ENCODE measurements at places on chromosomes 11 and 22. TPM values are rescaled to one million over a fixed set of nuclear protein-coding genes. Genes with fewer than 3 reads are reported as not detected.
A peak's percentile ranks its signal among the peaks of the same experiment; 100 is the strongest.

NELL1 gene
- 0.48 TPM for polyA plus RNA-seq

MAJIN gene
- not detected for polyA plus RNA-seq

SLC7A4 gene
- polyA plus RNA-seq: 0.38 TPM

LGALS12 gene
- 0.28 TPM for polyA plus RNA-seq

APOL5 gene
- not detected for polyA plus RNA-seq

ACAT1 gene
- polyA plus RNA-seq: 62.8 TPM

SHANK2 gene
- polyA plus RNA-seq: 28.1 TPM

KBTBD3 gene
- polyA plus RNA-seq: 6.7 TPM

CADM1 gene
- polyA plus RNA-seq: 158 TPM

TRIM66 gene
- polyA plus RNA-seq: 13.9 TPM

- DNase-seq: no peak
Measured at GRCh38 chr11:88398791-88399570, 61.4 kb upstream of the CTSC start.

GRCh38 chr11:46920755-46921154 lies 2.4 kb upstream of the LRP4 start:
- DNase-seq: no peak

DNA sequence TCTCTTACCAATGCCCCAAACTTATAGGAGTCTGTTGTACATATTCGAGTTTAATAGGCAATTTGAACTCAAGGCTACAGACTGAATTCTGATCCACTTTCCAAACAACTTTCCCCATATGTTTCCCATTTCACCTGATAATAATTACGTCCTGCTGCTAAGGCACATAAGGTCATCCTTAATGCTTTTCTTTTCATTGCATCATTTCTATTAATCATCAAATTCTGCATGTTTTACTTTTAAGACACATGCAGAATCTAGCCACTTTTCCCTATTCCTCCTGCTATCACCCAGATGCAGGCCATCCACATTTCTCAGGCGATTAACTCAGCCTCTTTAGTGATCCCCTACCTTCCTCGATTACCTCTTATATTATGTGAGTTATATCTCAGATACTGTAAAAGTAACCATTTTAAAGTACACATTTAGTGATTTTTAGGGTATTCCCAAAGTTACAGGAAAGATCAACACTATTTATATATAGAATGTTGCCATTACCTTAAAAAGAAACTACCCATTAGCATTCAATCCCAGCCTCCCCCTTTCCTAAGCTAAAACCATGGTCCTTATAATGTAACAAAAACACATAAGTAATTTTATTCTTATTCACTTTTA lies 14.9 kb downstream of the XKR3 start:
- DNase-seq: no peak

GRCh38 chr11:8205566-8205965 lies 36.7 kb upstream of the RIC3 start:
- no peak for DNase-seq

- no peak for DNase-seq
Measured at GRCh38 chr11:44964526-44965209, 14.0 kb upstream of the TP53I11 start.

GRCh38 chr22:45562102-45562501 lies 59.4 kb downstream of the FBLN1 start:
- no peak for DNase-seq

GRCh38 chr11:107183953-107184352 lies 165.7 kb upstream of the GUCY1A2 start:
- DNase-seq: no peak

GRCh38 chr11:112863305-112863704 lies 97.9 kb upstream of the NCAM1 start:
- DNase-seq: no peak

DNA sequence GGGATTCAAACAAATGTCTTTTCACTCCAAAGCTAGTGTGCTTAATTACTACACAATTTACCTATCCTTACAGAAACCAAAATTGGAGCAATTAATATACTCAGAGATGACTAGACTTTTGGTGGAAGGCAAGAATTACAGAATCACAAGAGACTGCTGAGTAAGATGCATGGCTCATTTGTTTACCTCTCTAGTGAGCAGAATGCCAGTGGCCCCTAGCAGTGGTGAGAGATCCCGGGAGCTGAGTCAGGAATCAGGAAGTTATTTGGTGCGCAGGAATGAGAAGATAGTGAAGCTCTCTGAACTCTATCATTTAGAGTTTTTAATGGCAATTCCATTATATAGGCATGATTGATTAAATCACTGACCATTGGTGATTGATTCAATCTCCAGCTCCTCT lies 188.9 kb upstream of the SESN3 start:
- DNase-seq: no peak

DNA sequence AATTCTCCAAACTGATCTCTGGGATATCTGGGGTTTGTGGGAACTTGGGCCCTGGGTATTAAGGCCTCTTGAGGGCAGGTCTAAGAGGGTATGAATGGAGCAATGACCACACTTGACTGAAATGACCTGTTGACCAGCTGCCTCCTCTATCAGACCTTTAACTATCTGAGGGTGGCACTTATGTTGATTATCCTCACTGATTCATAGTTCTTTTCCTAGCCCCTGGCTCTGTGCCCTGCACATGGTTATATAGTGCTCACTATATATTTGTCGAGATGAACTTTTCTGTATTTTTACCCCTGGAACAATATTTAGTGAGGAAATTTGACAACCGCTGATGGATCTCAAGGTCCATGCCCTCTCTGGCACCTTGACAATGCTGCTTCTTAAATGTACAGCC lies 305.5 kb upstream of the PLET1 start:
- no peak for DNase-seq

DNA sequence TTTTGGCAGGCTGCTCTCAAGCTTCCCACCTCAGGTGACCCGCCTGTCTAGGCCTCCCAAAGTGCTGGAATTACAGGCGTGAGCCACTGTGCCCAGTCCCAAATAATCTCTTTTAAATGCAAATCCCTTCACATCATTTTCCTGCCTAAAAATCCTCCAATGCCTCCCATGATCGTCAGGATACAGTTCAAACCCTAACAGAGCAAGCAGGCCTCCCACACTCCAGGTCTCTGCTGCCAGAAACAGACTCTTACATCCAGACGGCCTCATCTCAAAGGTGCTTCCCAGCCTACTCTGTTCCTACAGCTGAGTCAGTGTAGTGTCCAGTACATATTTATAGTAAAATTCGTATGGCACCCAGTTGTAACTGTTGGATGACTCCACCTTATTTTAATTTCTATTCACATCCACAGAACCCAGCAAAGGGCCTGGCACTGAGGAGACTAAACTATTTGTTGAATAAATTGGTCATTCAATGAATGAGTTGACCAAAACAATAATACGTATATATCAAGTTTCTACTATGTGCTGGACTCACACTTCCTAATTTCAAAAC lies 8.2 kb downstream of the SIRT3 start:
- no peak for DNase-seq

- DNase-seq: no peak
Measured at GRCh38 chr11:115576606-115577380, 72.6 kb upstream of the CADM1 start.

DNA sequence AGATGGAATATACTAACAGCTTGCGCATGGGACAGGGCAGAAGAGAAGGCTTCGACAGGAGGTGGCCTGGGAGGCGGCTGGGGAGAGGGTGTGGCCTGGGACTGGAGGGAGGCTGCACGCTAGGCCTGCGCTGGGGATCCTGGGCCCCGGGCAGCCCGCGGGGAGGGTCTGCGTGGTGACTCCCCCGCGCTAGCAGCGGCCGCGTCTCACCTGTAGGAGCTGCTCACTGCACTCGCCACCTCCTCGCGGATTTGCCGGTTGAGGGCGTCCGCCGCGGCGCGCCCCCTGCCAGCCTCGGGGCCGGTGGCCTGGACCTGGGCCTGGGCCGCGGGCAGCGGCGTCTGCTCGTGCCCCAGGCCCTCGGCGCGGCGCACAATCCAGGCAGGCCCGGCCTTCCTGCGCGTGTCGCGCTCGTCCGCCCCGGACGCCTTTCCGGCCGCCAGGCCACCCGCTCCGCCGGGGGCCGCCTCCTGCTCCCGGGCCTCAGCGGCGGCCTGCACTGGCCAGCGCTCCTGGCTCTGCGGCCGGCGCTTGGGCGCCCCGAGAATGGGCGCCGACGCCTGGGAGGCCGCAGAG lies 1.5 kb downstream of the MAP6 start:
- peak; percentile 84 for DNase-seq

GRCh38 chr11:1341928-1342524 lies 32.6 kb upstream of the TOLLIP start:
- DNase-seq: no peak

DNA sequence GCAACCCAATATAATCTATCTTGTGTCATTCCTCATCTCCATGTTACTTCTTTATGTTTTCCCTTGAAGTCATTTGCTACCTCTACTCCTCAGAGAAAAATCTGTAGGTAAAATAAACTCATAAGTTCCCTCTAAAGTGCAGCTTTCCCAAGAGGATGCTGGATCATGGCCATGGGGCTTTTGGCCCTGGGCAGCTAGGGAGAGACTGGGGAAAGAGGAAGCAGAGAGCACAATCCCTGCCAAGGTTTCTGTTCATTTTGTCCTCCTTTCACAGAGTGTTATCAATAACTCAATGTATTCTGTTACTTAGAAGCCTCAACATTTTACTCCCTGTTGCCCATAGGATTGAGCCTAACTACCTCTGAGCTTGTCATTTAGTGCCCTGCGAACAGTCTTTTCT lies 9.0 kb downstream of the RNF121 start:
- no peak for DNase-seq

- no peak for DNase-seq
Measured at GRCh38 chr11:78420796-78421209, 3.2 kb upstream of the GAB2 start.

GRCh38 chr11:133840479-133840941 lies 4.8 kb downstream of the SPATA19 start:
- no peak for DNase-seq

DNA sequence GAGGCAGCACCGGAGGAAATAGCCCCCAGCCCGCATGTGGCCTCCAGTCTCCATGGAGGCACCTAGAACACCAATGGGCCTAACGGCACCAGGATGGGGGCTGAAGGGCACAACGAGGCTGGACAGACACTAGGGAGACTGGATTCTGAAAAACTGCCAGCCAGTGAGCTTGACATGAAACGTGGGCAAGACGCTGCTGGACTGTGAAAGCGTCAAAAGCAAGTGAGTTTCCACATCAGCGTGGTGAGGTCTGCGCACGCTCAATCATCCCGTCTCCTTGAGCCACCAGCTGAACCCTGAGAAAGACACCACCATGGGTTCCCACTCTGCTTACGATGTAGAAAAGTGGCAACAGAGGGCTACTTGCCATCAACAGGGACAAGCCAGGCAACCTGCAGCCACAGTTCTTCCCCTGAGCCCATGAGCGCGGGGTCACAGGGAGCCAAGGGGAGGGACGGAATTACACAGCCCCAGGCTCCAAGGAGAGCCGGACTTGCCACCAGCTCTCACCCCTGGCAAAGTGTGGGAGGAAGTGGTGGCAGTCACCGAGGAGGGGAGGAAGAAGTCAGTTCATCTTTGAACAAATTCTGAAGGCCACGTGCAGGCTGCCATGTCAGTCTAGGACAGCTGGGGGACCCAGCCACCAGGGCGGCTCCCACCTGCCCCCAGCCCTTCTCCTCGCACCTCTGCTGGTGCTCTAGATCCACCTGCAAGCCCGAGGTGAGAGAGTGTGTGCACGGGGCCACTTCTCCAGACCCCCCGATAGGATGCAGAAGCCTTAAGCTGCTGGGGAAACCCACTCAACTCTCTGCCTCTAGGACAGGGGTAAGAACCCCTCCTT lies 131.1 kb downstream of the MPPED1 start:
- DNase-seq: no peak

GRCh38 chr11:114311946-114312345 lies 15.7 kb downstream of the NNMT start:
- no peak for DNase-seq

- DNase-seq: no peak
Measured at GRCh38 chr22:29596408-29596807, 7.0 kb upstream of the NF2 start.

- no peak for DNase-seq
Measured at GRCh38 chr11:78405805-78406204, 11.8 kb downstream of the GAB2 start.

GRCh38 chr11:117687776-117688175 lies 109.2 kb downstream of the DSCAML1 start:
- no peak for DNase-seq

GRCh38 chr11:2098691-2099515 lies 40.3 kb downstream of the IGF2 start:
- no peak for DNase-seq

DNA sequence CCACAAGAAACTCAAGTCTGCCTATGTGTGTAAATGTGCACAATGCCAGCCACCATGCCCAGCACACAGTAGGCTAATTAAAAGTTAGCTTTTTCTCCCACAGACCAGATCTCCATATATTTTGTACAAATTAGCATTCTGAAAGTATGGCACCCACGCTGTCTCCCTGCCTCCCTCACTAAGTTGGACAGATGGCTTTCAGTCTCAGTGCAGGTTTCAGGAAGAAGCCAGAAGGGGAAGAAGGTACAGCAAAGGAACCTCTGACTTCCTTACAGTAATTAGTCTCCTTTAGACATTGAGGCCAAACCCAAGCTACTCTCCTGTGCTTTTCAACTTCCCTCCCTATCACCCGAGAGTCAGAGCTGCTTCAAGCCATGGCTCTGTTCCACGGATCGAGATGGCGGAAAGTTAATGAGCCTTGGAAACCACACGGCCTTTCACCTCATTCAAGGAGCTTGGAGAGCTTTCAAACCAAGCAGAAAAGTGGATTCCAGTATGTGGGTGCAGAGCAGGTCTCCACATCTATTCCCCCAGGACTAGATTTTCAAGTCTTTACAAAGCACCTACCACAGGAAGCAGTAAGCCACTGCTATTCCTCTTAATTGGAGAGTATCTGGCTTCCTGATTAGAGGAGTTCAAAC lies 221.1 kb upstream of the NARS2 start:
- DNase-seq: peak; percentile 53

DNA sequence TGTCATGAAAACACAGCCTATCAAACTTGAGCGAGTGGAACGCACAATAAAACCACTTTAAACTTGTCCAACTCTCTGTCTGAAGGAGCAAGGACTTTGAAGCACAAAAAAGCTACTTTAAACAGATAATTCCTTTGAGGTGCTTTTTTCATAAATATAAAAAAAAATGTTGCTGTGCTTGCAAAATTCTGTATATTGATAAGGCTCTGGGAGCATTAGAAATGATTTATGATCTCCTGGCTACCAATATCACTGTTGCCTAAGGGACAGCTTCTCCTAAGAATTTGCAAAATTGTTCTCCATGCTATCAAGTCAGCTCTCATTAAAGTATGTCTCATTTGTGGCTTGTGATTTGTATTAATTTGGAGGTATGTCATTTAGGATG lies 37.6 kb upstream of the LDLRAD3 start:
- DNase-seq: no peak

GRCh38 chr22:36085476-36086169 lies 57.0 kb upstream of the RBFOX2 start:
- DNase-seq: no peak

GRCh38 chr11:8019314-8020243 lies 32.4 kb downstream of the EIF3F start:
- DNase-seq: no peak

- no peak for DNase-seq
Measured at GRCh38 chr11:44837661-44838060, 110.9 kb downstream of the TSPAN18 start.

DNA sequence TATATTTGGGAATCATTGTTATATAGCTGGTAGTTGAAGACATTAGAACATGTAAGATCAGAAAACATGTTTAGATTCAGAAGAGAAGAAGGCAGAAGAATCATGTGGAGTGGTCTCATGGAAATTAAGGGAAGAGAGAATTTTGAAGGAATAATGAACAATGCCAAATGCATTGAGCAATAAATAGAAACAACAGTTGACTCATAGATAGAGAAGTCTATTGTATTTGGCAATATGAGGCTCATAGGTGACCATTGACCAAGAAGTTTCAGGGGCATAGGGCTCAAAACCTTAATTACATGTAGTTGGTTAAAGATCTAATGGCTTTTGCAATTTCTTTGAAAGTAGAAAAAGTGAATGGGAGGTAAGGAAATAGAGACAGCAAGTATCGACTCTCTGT lies 123.9 kb downstream of the PAX6 start:
- DNase-seq: no peak
